ENCODE measurements at places on chromosomes 1 and 21.
A peak's percentile ranks its signal among the peaks of the same experiment; 100 is the strongest.

DNA sequence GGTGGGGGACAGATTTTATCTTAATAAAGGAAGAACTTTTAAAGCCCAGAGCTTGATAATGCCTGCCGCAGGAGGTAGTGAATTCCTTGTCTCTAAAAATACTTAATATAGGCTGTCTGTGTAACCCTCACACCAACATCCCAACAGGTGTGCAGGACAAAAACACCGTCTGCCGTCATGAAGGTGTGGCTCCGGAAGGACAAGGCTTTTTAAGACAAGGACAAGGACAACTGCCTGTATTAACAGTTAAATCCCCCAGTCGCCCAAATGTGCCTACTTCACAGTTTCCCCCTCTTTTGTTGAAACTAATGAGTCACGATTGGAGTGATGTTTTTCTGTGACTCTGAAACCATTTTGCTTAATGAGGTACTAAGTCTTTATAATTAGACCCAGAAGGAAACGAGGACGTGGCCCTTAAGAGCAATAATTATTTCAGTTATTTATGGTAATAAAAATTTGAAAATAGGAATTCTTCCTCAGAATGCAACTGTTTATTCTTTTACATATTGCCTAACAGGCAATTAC lies 27.3 kb upstream of the SPATA6 start:
- DNase-seq, result no peak

GRCh38 chr1:196393742-196394141 lies 214.5 kb downstream of the KCNT2 start:
- DNase-seq, result no peak

- no peak for DNase-seq
Observed at GRCh38 chr1:66370462-66370971, 163.4 kb upstream of the SGIP1 start.

- DNase-seq, result no peak
Observed at GRCh38 chr1:95547005-95547404, 313.0 kb downstream of the RWDD3 start.

- DNase-seq, result no peak
Observed at GRCh38 chr1:40630488-40631223, 34.8 kb downstream of the RIMS3 start.

DNA sequence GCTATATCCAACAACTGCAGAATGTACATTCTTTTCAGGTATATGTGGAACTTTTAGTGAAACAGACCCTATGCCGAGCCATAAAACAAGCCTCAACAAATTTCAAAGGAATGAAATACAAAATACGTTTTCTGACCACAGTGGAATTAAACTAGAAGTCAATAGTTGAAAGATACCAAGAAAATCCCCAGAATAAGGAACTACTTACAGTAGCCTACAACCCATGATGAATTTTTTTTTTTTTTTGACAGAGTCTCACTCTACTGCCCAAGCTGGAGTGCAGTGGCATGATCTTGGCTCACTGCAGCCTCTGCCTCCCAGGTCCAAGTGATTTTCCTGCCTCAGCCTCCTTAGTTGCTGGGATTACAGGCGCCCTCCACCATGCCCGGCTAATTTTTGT lies 83.4 kb downstream of the RUNX3 start:
- DNase-seq, result no peak

GRCh38 chr1:159077120-159077961 lies 775 bp upstream of the AIM2 start:
- peak; percentile 81 for DNase-seq

DNA sequence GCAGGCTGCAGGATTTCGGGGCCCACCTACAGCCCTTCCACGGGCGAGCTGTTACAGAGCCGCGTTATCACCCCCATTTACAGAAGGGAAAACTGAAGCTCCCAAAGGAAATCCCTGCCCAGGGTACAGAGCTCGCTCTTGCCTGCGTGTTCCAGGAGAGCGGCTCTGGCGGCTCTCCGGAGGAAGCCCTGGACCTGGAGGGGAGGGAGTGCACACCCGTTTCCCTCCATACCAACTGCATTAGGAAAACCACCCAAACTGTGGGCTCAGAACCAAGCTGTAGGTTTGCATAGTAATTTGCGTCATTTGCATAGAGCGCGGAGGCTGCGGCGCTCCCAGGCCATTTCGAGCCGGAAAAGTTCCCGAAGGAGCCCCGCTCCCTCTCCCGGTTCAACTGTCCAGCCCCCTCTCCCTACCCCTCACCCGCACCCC lies 24.7 kb upstream of the ADGRB2 start:
- no peak for DNase-seq

DNA sequence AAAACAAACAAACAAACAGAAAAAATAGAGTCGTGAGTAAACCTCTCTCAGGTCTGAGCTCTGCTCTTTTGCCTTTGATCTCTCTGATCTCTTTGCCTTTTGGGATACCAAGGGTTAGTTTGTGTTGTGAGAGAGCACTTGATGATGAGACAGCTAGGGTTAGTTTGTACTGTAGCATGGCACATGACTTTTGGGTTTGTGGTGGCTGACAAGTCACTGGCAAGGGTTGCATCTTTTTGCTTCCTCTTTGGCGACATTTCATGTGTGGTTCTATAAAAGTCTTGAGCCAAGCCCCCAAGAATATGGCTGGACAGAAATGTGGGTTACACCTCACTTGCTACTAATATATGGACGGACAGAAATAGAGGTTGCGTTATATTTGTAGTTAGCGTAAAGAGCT lies 60.5 kb downstream of the TESK2 start:
- no peak for DNase-seq

DNA sequence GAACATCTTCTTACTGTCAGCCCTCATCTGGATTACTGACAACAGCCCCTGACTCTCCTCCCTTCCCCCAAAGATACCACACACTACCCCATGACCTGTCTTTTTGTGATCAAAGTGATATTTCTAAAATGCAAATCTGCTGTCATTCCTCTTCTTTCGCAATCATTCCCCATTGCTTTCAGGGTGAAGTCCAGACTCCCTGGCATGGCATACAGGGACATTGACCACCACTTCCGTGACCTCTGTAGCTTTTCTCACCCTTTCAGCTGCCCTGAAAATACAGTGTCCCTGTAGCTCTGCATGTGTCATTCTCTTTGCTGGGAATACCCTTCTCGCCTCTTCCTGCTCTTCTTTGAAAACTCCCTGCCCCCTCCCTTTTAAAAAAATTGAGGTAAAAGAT lies 4.1 kb downstream of the SERINC2 start:
- no peak for DNase-seq

DNA sequence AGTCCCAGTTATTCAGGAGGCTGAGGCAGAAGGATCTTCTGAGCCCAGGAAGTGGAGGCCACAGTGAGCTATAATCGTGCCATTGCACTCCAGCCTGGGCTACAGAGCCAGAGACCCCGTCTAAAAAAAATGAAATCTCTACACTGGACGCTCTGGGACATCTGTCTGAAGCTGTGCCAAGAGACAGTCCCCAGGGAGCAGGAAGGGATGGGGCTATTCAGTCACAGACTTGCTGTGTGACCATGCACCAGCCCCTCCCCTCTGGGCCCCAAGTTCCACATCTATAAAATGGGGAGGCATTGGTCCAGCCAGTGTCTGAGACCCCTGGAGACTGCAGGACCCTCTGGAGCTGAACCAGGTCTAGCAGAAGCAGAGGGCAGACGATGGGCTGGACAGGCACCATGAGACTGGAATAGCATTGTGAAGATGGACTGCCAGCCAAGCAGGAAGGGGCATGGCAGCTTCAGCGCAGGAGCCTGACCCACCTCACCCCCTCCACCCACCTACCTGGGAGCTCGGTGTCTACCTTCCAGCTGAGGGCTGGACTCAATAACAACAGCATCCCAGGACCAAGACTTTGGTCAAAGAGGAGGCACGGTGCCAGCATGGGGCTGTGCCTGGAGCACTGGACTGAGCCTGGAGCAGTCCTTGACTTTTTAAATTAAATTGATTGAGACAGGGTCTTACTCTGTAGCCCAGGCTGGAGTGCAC lies 1.4 kb downstream of the TMEM54 start:
- DNase-seq, result no peak

DNA sequence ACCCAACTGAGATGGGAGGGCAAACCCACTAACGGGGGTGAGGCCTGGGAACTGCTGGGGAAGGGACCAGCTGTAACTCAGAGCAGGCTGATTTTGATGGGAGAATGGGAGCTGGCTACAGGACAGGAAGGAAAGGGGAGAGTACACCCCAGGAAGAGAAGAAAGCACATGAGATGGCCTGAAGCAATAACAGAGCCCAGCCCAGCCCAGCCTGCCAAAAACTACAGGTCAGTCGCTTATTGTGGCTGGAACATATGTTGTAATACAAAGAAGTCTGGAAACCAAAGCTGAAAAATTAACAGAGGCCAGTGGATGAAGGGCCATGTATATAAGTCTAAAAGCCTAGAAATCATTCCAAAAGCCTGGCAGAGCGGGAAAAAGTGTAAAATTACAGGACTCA lies 1.6 kb downstream of the ITLN2 start:
- DNase-seq, result no peak

- DNase-seq, result peak; percentile 64
Observed at GRCh38 chr1:85061711-85062424, 13.6 kb upstream of the MCOLN3 start.

- DNase-seq, result no peak
Observed at GRCh38 chr1:243890576-243890975, 40.5 kb upstream of the AKT3 start.

DNA sequence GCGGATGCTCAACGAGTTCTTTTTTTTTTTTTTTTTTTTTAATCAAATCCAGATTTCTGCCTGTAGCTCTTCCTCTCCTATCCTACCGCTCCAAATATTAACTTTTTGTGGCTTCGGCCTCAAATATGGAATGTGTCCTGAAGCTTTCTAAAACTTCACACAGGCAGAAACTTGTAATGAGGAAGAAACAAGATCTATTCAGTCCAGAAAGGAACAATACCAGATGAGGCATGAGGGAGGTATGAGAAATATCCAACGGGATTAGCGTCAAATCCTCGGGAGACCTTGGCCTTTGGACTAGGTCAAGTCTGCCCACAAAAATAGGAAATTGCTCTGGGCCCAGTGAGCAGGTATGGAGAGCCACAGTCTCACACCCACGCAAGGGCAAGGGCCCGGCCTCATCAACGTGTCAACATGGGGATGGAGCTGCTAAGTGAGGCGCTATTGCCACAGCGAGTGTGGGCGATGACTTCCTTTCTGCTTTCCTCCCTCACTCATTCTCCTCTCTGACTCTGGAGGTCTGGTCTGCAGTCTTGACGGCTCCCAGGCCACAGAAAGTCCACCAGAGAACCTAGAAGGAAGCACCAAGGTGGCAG lies 66.6 kb downstream of the BCAR3 start:
- peak; percentile 58 for DNase-seq

- no peak for DNase-seq
Observed at GRCh38 chr21:32207406-32207716, 71.5 kb downstream of the MIS18A start.
